ENCODE measurements at places on chromosomes 6 and 20.

DNA sequence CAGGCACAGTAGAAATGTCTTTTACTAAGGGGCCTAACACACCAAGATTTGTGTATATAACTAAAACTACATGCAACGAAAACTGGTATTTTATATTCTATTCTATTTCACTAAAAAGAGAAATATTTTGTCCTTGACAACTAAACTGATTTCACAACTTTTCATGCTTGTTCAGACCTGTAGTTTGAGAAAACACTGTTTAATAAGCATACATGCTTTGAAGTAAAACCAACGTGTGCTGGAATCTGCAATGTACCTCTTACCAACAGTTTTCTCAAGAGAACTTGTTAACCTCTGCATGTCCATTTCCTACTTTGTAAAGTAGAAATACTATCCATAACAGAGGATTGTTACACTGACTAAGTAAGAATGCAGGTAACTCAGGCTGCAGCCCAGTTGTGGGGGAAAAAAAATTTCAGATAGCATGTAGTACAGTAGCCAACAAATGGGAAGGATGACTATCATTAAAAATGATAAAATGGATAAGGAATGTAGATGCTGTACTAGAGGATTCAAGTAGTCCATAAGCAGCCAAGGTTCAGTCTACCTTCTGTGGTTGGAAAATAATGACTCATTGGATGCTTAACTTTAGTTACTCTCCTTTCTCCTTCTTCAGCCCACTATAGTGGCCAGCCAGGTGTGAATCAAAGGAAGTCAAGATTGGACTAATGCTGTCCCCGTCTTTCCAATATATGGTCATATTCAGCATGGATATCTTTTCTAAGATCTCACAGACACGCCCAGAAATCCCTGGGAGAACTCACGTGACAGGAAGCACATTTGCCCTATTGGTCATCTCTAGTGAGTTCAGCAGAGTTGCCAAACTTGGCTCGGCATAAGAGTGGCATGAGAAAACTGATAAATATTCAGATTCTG is 65.2 kb downstream of the HFE start:
- no peak for DNase-seq

GRCh38 chr6:152085451-152085921 is 278.0 kb downstream of the ESR1 start:
- DNase-seq: no peak

GRCh38 chr6:4289770-4290320 is 154.5 kb upstream of the ECI2 start:
- DNase-seq: no peak

DNA sequence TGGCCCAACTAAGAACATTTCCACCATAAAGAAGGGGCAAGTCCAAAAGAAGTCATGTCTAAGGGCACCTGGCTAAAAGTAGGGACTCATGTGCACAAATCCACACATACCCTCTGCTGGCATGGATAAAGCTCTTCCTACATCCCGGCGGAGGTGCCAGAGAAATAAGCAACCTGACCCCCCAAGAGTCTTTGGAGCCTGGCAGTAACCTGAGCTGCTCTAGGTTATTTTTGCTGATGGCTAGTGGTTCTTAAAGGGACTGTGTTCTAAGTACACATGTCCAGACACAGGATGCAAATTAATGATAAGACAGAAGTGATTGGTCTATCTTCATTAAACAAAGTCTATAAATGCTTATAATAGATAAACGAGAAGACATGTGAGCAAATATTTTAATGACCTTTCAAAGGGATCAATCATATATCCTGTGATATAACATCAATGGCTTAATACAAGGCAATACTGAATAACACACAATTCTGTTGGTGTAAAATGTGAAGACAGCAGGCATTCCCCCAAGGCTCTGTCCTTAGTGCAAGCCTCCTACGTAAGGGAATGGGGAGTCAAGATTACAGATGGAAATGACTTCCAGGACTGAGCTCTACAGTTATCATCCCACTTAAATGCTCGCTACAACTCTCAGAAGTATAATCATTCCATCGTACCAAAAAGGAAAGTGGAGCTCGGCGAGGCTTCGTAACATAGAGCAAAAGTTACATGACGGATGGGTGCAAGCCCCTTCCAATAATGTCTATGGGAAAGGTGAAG is 52.5 kb downstream of the HIVEP2 start:
- no peak for DNase-seq

GRCh38 chr6:23413327-23414050 is 712.5 kb upstream of the NRSN1 start:
- DNase-seq: peak; percentile 83

DNA sequence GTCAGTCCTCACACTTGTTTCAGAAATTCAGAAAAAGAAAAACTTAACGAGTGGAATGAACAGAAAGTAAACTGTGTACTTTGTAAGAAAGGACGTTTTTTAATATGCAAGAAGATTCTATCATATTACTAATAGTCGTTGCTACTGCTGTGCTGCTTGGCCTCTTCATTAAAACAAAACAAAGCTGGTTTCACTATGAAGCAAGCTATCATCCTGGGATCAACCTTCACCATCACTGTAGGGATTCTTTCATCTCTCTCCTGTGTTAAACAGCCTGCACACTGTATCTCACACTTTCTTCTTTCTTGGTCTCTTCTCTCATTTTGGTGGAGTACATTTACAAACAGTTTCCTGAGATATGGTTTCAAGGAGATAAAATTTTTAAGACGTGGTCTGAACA is 284.2 kb downstream of the BTBD9 start:
- DNase-seq: no peak

Data from fibroblast of gingiva (primary cell).